Esophagus squamous epithelium (tissue), 5 donors: ENCODE measurements at places on chromosomes 2 and 18.

DNA sequence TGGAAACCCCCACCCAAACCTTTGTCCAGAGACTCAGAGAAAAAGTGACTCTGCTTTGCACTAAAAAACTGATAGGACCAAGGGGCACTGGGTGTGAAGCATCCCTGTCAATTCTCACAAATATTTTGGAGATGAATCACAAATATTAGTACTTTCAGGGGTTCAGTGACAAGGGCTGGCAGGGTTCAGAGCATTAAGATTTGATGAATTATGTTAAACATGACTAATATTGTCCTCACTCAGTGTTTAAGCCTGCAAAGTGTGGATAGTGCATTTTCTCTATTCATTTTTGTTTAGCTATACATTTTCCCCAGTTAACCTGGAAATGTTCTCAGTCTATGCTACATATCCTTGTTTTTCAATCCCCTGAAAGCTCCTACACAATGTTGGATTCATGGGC lies 65.3 kb upstream of the CCDC68 start:
- DNase-seq = no peak

GRCh38 chr18:45802814-45803492 lies 22.5 kb upstream of the SIGLEC15 start:
- no peak for DNase-seq

GRCh38 chr2:179591690-179592089 lies 269.7 kb downstream of the ZNF385B start:
- DNase-seq = no peak

GRCh38 chr2:20073460-20073859 lies 22.0 kb upstream of the LAPTM4A start:
- no peak for DNase-seq

DNA sequence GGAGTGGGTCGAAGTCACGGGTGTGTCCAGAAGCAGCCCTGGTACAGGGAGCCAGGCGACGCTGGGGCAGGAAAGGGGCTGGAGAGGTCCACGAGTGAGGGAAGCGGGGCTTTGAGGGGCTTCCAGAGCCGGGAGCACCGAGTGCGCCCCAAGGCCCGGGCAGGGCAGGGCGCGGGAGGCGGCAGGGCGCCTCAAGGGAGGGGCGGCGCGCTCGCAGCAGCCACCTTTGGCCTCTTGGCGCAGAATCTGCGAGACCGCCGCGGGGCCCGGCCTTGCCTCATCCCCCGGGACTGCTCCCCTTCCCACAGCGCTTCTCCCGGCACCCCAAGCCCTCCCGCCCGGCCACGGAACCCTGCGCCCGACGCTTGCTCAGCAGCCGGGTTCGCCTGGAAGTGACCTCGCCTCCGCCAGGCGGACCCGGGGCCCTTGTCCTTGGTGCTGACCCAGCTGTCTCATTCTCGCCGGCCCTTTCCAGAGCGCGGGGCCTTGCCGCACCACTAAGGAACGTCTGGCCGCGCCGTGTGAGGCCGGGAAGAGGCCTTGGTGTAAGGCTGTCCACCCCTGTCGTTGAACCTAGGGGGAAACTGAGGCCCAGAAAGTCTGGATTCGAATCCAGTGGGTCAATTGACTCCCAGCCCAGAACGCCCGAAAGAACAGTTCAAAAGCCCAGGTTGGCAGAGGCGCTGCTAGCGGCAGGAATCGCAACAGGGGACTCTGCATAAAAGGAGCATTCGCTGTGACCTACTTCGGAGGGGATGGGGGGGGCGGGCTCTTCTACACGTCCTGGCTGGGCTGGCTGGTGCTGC lies 584 bp upstream of the DNER start:
- no peak for DNase-seq

DNA sequence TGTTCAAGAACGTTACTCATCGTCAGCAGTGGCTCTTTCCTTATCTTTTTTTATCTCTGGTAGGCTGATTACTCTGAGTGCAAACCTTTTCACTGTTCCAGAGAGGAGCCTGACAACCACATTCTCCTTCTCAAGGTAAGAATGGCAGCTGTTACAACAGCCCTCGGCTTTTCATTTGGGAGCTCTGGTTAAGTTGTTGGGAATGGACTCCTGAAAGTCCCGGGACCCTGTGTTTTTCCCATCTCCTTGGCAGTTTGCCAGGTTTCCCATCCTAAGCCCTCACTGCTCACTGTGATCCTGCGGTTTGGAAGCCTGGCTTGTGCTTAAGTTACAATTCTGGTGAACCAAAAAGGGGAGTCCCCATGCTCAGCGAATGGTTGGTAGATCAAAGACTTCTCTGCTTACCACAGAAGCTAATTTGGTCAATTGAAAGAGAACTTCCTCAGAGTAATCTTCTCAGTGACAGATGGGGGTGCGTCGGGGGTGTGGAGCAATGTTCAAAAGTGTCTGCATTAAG lies 122.3 kb downstream of the LYPD6B start:
- no peak for DNase-seq

- DNase-seq = no peak
Measured at GRCh38 chr2:38108907-38109731, 33.2 kb upstream of the CYP1B1 start.

DNA sequence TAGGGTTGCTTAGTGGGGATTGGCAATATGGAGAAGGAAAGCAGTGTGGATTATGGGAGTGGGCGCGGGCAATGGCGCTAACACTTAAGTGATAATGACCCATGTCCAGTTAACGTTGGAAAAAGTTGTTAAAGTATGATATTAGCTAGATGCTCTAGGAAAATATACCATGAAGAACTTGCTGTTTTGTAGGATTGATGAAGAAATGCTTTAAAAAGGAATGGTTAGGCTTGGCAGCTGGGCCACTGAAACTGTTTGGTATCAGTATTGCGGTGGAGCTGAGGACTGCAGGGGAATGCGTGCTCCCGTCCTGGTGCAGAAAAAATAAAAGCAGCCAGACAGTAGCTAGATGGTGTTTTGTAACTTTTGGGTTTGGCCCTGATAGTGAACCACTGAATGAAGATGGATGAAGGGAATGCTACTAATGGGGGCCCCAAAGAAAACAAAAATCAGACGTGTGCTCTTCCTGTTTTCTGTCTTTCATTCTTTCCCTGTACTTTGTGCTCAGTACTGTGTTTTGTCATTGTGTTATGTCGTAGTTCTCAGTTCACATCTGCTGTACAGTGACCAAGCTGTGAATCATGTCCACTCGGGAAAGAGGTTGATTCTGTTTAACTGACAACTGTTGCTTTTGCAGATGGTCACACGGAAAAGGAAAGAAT lies 999 bp downstream of the INSIG2 start:
- no peak for DNase-seq

- DNase-seq = no peak
Measured at GRCh38 chr2:186349508-186349907, 136.6 kb upstream of the ZC3H15 start.

- DNase-seq = no peak
Measured at GRCh38 chr2:174247474-174248186, 702 bp downstream of the OLA1 start.

DNA sequence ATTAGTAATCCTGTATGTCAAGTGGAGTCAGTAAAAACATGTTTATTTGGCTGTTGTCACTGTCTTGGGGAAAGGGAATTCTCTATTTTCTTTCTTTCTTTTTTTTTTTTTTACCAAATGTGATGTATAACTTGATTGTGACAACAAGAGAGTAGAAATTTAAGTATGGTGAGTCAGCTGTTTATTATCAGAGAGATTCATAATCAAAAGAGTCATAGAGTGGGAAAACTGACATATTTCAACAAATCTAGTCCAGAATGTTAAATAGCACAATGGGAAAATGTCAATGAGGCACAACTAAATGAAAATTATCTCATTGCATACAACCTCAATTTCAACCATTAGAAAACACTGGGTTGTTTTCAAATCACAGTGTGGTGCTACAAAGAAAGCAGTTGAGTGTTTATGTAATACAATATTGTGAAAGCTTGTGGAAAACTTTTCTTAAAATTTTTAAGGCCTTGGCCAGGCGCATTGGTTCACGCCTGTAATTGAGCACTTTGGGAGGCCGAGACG lies 111.9 kb upstream of the DTNA start:
- DNase-seq = no peak

- DNase-seq = no peak
Measured at GRCh38 chr2:99825630-99826029, 316.8 kb downstream of the AFF3 start.

DNA sequence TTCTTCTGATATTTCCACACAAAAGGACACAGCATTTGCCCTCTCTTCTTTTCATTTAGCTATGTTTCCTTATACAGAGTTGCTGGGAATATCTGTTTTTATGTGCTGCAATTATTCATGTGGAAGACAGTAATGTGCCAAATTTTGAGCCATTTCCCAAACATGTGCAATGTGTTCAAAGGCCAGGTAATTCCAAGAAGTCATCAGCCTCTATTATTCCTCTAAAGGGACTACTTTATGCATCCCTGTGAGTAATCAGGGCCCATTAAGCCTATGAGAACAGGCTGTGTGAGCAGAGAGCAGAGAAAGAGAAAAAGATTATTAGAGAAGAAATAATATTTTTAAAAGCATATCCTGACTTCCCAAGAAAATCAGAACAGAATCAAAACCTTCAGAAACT lies 107.6 kb upstream of the OSR1 start:
- DNase-seq = no peak

DNA sequence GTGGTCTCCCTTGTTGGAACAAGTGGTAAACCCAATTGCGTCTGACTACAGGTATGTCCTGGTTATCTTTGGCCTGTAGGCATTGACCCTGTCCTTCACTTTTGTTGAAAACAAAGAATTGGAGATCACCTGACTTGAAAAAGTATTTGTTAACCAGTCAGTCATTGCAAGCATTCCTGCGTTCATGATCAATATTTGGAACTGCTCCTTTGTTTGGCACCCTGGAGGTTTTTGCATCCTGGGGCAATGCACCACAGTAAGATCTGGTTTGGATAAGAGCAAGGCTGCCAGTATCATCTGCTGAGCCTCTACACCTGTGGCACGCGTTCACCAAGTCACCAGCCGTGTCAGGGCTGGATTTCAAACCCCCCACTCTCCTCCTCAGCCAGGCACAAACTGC lies 115.7 kb downstream of the DNAH6 start:
- DNase-seq = no peak

- no peak for DNase-seq
Measured at GRCh38 chr18:55592572-55592971, 4.6 kb upstream of the TCF4 start.

DNA sequence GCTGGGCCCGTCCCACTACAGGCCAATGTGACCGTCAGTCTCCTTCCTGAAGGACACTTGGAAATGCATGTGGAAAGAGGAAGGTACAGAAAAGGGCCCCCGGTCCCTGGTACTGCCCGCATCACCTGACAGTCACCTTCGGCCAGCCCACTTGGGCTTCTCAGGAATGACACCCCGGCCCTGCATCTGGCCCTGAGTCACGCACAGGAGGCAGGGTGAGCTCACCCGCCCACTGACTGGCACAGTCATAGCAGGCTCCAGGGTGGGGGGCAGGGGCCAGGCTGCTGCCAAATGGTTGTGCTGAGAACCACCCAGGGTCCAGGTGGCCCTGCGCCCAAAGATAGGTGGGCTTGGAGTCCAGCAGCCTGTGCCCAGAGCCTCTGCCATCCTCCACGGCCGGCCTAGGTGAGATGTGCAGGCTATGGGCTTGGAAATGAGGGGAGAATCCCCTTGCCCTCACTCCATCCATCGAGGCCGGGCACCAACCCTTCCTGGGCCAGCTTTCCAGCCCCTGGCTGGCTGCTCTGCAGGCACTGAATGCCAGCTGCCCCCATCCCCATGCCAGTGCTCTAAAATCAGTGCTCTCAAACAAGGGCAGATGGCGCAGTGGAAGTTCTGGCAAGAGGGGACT lies 14.1 kb downstream of the EMX1 start:
- DNase-seq = no peak

- no peak for DNase-seq
Measured at GRCh38 chr18:35441857-35442595, 55.7 kb downstream of the INO80C start.
